T47D (cell line): ENCODE measurements at places on chromosomes 4 and X.

- DNase-seq: peak; percentile 42
These were observed 215.3 kb upstream of the CTSO start for GRCh38 chr4:156169011-156169410.

- DNase-seq: no peak
These were observed 15.1 kb upstream of the NKX3-2 start for GRCh38 chr4:13559413-13559812.

- DNase-seq: no peak
These were observed 33.0 kb downstream of the HDX start for GRCh38 chrX:84469226-84469625.

DNA sequence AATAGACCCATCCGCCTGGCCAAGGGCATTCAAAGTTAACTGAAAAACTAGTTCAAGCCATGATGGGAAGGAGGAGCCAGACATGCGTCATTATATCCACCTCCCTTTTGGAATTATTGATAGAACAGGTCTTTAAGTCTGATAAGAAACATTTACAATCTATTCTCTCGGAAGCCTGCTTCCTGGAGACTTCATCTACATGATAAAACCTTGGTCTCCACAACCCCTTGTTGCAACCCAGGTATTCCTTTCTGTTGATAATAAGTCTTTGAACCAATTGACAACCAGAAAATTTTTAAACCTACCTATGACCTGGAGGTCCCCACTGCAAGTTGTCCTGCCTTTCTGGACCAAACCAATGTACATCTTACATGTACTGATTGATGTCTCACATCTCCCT is 451.3 kb downstream of the NAF1 start:
- no peak for DNase-seq

GRCh38 chr4:955931-956381 is 17.4 kb downstream of the DGKQ start:
- no peak for DNase-seq

DNA sequence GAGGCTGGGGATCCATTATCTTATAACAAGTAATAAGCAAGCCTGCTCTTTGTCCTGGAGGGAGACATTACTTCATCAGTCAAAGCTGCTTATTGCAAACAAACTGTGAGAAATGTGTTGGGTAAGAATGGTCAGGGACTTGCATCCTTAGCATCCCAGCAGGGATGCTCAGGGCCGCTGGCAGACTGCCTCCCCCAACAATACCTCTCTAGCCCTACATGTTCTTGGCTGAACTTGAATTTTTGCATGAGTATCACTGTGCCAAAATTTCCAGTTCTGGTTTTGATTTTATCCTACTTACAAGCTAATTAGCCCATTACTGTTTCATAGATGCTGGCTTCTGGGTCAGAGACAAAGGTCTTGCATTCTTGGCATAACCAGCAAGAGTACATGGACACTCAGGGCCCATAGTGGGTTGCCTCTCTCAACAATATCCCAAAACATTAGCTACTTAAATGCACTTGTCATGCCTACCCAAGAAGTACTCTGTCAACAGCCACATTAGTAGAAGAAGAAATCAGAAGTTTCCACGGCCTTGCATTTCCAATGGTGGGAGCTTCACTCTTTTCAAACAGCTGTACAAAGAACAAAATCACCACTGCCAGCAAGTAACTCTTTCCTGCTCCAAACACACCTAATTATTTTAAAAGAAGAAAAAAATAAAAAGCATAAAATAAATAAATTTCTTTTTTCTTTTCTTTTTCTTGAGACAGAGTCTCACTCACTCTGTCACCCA is 41.9 kb upstream of the NEUROG2 start:
- no peak for DNase-seq

DNA sequence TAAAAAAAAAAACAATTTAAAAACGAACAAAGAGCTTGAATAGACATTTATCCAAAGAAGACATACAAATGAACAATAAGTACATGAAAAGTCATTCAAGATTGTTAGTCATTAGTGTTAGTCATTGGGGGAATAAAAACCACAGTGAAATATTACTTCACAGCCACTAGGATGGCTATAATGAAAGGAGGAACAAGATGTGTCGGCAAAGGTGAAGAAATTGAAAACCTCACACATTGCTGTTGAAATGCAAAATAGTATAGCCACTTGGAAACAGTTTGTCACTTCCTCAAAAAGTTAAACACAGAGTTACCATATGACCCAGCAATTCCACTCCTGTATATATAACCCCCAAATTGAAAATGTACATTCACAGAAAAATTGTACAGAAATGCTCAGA is 45.2 kb upstream of the SLC39A8 start:
- no peak for DNase-seq
